Spinal cord (tissue), 10 donors: ENCODE measurements at places on chromosomes 13 and 19. TPM values are rescaled to one million over a fixed set of nuclear protein-coding genes. Genes with fewer than 3 reads are reported as not detected.

The CATSPERD gene
- polyA plus RNA-seq: 2.8 TPM

- DNase-seq: no peak
Measured at GRCh38 chr13:108682714-108683113, 53.3 kb downstream of the MYO16 start.

The LYL1 gene
- 7.7 TPM for polyA plus RNA-seq

The LYPD3 gene
- 1.3 TPM for polyA plus RNA-seq

GRCh38 chr13:78662467-78662866 is 3.5 kb upstream of the OBI1 start:
- no peak for DNase-seq

- no peak for DNase-seq
Measured at GRCh38 chr13:49821216-49822009, 28.9 kb upstream of the KPNA3 start.

DNA sequence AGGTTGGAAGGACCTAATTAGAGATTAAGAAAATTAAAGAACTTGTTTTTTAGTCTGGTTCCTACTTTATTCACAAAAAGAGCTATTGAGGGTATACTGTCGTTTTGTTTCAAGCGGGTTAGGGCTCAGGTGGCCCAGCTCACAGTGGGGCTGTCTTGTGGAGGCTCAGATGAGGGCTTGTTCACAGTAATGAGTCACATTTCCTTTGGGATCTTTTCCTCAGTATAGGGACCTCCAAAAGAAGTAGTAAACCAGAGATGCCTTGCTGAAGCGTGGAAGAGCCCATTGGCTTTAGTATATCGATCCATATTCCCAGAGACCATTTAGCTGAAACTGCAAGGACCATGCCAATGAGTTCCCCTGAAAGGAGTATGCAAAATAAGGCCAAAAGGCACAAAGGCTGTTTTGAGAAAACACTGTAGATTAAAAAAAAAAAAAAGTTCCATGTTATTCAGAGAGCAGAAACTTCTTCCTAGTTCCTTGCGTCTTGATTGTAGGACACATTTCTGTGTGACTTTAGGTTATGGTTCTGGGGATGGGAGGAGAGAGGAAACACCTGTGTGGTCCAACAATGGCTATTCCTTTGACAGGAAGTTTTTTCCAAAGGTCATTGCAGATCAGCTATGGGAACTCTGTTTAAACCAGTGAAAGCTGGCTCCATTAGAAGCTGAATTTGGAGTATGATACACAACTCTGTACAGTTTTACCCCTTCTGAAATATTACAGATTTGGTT is 32.8 kb upstream of the GPI start:
- no peak for DNase-seq

The MAMSTR gene
- 6.6 TPM for polyA plus RNA-seq

- DNase-seq: no peak
Measured at GRCh38 chr19:52444506-52444905, 8.8 kb upstream of the ZNF578 start.

- no peak for DNase-seq
Measured at GRCh38 chr19:38049105-38049649, 142.2 kb downstream of the SIPA1L3 start.

The C5AR1 gene
- polyA plus RNA-seq: 3.5 TPM

The ZNF229 gene
- polyA plus RNA-seq: 10.1 TPM

The KCTD4 gene
- polyA plus RNA-seq: 6.4 TPM

The KLHL1 gene
- 7.5 TPM for polyA plus RNA-seq

DNA sequence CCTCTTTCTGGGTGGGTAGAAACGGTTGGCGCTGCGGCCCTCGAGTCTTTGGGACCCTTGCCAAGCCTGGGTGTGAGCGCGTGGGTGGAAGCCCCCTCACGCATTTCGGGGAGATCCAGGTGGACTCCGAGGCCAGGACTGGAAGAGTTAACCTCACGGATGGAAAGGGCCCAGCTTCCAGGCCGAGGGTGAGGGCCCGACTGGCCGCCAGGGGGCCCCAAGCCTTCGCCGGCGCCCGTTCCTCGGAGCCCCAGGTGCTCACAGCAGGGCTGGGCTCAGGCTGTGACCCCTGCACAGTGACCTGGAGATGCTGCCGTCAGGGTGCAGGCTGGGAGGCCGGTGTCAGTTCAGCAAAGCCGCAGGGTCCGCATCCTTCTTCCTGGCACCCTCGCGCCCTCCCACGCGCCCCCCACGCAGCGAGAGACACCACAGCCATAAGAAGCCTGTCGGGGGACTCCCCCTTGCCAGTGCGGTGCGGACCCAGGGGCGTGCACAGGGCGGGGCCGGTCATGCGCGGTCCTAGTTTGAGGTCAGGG is 34.2 kb upstream of the TMEM255B start:
- DNase-seq: peak; percentile 89

DNA sequence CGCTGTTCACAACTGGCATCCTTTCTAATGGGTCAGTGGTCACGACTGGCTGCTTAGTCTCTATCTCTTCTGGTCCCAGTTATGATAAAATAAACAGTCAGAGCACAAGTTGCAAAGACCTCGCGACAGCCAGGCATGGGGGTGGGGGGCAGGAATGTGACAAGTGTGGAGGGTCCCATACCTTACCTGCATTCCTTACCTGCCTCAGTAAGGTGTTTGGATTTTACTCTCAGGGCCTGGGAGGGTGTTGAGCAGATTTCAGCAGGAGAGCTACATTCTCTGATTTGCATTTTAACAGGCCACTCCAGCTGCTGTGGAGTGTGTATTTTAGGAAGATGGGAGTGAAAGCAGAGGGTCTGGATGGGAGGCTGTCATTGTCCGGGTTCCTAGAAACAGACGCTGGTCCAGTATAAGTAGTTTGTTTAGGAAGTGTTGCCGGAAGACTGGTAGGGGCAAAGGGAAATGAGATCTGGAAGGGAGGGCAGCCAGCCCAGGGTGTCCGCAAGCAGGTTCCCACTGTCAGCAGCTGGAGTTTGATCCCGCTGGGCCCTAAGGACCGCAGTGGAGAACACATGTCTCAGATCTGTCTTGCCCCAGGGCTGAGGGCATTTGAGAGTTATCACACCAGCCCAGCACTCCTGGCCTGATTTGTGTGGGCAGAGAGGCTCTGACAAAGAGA is 920.0 kb downstream of the UQCRFS1 start:
- no peak for DNase-seq

The CERS1 gene
- polyA plus RNA-seq: 141 TPM

DNA sequence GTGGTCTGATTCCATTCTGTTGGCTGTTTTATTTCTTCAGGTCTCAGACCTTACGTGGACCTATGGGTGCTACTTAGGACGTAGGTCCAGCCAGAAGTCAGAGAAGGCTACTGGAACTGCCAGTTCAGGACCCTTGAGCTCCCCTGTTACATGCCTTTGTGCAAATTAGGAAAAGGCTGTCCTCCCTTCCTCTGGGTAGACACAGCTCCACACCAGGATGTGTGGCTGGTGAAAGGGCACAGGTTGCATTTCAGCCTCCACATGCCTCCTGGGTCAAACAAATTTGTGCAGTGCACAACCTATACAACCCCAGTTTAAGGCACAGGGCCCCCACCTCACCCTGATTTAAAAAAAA is 43.9 kb upstream of the MAP3K10 start:
- DNase-seq: no peak

DNA sequence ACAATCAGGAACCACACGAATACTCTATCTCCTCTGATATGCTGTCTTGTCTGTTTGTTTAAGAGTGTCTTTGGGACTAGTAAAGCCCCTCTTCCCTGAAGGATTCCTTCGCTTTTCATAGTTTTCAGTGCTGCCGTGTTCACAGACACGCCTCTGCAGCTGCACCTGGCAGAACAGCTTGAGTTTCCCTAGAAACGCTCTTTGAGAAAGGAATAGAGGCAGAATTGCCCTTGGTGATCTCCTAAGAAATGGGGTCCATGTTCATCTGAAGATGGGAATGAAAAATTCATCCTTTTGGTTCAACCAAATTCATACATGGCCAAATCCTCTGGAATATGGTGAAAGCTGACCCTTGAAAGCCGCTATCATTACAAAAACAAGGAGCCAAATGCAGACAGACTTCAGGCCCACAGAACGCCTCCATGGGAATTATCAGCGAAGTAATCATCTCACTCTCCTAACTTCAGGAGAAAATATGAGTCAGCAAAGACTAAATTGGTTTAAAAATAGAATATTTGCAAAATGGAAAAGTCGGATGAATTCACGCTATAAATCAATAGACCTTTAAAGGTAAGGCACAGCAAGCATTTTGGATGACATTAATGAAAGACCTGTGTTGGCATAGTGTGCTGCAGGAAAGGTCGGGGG is 5.5 kb downstream of the SACS start:
- DNase-seq: no peak

- DNase-seq: no peak
Measured at GRCh38 chr13:42970824-42971690, 21.0 kb downstream of the EPSTI1 start.

GRCh38 chr13:98273824-98274742 is 97.0 kb upstream of the RNF113B start:
- no peak for DNase-seq

- DNase-seq: no peak
Measured at GRCh38 chr19:32886241-32886640, 16.7 kb upstream of the SLC7A9 start.

DNA sequence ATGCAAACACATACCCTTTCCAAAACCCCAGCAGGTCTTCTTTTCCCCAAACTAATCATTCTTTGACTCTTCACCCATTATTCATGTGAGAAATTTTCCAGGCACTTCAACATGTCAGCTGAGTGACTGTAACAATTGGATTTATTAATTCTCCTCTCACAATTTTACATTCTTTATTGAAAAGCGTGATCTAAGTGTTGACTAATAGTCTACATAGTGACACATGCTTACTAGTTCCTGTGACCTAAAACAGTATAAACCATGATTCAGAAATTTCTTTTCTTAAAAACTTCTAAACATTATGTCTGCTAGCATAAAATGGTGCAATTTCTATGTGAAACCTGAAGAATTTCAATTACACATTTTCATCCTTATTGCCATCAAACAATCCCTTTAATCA is 532.3 kb downstream of the GPC5 start:
- no peak for DNase-seq

The ICAM1 gene
- polyA plus RNA-seq: 3.0 TPM

GRCh38 chr19:19214892-19215291 is 3.1 kb downstream of the NCAN start:
- no peak for DNase-seq

The KISS1R gene
- polyA plus RNA-seq: 2.7 TPM

DNA sequence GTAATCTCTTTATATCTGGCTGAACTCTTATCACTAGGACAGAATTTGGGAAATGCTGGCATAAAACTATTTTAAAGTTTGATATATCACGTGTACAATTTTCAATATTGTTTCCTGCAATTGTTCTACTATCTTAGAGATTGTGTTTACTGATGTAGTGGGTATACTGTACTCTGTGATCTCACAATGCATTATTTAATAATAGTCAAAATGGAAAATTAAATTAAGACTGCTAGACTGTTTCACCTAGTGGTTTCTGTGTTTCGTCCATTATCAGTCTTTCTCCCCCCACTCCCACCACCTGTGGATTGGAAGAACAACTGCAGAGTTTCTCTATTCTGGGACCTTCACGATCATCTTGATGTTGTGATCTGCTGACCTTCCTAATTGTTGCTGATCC is 449.2 kb upstream of the SLC10A2 start:
- DNase-seq: no peak

The TMEM221 gene
- 2.5 TPM for polyA plus RNA-seq

- no peak for DNase-seq
Measured at GRCh38 chr13:91690944-91691343, 292.5 kb downstream of the GPC5 start.

The NLRP9 gene
- 0.08 TPM for polyA plus RNA-seq

DNA sequence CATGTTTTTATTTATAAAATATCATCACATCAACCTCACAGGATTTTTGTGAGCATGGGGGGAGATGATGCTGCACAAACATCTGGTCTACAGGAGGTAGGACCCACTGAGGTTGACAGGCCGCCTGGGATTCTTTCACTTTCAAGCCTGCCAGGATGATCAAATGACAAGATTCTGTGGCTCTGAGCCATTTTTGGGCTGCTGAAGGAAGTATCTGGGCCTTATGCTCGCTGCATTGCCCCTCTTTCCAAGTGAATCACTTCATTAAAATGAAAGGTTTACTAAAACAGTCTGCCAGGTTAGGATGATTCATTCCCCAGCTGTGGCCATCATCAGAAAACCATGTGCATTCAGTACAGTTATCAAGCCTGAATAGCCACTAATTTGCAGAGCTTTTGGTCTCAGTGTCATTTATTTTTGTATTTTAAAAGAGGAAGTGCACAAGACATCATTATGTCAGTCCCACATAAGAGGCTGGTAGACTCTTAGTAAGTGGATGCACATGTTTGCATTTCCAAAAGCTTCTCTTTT is 34.4 kb downstream of the STARD13 start:
- no peak for DNase-seq

DNA sequence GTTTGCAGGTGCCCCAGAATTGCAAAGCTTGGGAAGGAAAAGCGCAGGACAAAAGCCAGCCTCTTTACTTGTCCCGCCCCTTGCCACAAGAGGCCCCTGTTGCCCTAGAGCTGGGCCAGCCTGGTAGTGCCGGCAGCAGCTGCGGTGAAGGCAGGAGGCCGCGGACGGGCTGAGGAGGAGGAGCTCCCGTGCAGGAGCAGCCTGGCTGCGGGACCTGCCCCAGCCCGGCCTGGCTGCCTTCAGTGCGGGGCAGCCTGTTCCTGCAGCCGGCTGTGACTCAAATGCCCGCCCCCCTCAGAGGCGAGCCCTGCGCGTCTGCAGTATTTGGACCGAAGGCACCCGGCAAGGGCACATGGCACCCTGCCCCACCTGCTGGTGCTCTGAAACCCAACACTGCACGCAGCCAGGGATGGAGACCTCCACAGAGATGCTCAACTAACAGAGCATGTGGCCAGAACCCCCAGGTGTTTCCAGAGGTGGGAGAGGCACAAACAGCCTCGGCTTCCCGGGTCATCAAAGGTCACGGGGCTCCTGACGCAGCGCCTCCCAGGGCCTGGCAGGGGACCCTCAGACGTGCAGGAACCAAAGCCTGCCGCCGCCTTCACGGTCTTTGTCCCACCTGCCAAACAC is 29.7 kb downstream of the NAXD start:
- no peak for DNase-seq
